ENCODE measurements at places on chromosomes 12 and 14.

DNA sequence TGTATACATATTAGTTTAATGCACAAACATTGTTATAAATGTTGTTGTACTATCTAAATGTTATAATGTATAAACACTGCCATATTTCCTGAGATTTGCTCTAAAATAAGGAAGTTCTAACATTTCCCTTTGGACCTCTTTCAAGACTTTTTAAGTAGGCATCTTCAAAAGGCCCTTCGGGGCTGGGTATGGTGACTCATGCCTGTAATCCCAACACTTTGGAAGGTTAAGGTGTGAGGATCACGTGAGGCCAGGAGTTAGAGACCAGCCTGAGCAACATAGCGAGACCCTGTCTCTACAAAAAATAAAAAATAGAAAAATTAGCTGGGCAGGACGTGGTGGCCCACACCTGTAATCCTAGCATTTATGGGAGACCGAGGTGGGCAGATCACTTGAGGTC lies 35.5 kb downstream of the FBLN5 start:
- no peak for ATAC-seq

- ATAC-seq = no peak
Measured at GRCh38 chr14:30869551-30870155, 4.7 kb upstream of the COCH start.

- no peak for ATAC-seq
Measured at GRCh38 chr14:34256223-34256622, 205.8 kb downstream of the SPTSSA start.

DNA sequence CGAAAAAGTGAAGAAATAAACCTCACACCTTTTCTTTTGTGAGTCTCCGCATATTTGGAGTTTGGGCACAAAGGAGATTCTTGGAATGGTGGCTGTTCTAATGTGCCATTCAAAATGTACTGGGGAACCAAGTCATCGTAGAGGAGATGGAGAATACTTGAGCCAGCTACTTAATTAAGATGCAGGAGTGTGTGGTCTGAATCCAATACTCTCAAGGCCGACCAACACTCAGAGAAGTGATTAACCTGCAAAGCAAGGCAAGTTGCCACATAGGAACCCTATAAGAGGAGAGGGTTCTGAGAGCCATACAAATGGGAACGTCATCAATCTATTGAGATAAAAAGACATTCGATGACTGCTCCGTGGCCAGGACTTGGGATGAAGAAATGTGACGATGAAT lies 446.7 kb downstream of the GLT1D1 start:
- ATAC-seq = no peak

DNA sequence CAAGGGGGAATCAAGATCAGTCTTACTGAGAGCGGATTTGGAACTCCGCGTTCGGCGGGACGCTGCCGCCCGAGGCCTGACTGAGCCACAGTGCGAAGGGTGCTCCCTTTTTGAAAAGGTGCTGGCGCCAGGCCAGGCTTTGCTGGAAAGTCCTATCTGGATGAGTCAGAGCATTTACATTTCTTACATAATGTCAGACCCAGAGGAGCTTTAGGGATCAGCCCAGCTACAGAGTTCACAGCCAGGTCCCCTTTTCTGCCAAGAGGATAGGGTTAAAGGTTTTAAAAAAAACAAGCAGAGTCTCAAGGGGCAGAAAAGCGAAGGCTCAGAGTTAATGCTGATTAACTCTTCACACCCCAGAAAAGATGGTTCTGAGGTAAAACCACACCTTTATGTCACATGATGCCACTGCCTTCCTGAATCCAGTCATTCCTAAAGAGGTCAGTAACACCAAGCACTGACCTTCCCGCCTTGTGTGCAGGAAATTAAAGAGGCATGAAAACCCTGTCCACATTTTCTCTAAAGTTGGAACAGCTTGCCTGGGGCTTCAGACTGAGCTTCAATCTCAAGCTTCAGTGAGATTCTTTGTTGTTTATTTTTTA lies 11.7 kb upstream of the FBXL14 start:
- ATAC-seq = peak; percentile 78

DNA sequence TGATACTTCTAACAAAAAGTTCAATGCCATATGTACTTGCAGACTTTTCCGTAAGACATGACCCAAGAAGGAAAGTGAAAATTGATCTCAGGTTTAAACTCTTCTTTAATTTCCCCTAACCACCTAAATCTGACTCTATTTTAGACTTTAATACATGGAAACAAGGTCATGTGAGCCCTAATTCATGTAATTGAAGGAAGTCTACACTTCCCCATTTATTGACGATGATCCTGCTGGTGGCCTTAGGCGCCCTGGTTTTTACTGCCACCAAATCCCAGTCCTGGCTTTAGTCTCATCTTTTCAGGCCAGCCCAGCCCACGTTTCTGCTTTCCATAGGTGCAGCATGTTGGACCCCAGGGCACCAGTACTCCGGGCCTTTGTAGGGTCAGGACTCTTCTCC lies 157.9 kb downstream of the PELI2 start:
- ATAC-seq = no peak

- ATAC-seq = no peak
Measured at GRCh38 chr14:94593376-94593748, 12.1 kb downstream of the SERPINA5 start.

DNA sequence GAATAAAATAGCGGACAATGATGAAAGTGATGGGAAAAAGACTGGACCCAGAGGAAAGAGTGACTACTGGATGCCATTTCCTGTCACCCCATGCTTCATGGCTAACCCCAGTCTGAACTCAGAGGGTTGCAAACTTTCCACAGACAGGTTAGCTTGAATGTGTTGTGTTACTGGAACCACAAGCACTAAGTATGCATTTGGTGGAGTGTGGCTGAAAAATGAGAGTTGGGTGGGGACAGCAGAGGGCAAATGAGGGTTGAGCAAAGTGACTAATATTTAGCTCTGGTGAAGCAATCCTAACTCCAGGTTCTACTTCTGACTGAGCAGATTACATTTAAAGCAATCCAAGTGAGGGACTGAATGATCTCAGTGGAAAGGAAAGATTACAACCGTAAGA lies 1.6 kb downstream of the SLC16A7 start:
- ATAC-seq = peak; percentile 72

GRCh38 chr12:107131832-107132616 lies 38.7 kb upstream of the CRY1 start:
- ATAC-seq = no peak

GRCh38 chr12:537772-538171 lies 78.0 kb downstream of the B4GALNT3 start:
- no peak for ATAC-seq

- ATAC-seq = peak; percentile 9
Measured at GRCh38 chr12:13000925-13001774, 1.1 kb upstream of the HEBP1 start.

DNA sequence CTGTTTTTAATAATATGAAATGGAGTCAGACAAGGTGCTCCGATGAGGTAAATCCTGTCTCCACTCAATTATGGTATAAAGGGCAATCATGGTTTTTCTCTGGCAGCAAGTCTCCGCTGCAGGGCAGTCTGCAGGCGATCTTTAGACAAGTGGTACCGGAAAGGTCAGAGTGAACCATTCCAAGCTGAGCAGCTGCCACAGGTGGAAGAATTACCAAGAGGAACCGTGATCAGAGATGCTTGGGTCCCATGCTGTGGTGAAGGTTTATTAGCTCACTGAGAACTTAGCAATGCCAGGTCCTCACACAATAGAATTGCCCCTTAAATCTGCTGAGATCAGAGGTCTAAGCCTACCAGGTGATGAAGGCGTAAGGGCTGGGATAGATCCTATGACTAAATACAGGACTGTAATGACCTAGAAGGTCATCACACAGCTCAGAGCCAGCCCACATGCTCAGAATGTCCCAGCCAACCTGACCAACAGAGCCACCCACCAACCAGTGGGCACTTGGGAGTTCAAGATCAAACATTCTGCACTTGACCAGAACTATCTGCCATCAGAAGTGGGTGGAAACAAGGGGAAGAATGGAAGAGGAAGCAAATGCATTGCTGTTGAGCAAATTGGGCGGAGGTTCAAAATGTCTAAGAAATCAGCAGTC lies 175.2 kb upstream of the BCL2L14 start:
- ATAC-seq = no peak

DNA sequence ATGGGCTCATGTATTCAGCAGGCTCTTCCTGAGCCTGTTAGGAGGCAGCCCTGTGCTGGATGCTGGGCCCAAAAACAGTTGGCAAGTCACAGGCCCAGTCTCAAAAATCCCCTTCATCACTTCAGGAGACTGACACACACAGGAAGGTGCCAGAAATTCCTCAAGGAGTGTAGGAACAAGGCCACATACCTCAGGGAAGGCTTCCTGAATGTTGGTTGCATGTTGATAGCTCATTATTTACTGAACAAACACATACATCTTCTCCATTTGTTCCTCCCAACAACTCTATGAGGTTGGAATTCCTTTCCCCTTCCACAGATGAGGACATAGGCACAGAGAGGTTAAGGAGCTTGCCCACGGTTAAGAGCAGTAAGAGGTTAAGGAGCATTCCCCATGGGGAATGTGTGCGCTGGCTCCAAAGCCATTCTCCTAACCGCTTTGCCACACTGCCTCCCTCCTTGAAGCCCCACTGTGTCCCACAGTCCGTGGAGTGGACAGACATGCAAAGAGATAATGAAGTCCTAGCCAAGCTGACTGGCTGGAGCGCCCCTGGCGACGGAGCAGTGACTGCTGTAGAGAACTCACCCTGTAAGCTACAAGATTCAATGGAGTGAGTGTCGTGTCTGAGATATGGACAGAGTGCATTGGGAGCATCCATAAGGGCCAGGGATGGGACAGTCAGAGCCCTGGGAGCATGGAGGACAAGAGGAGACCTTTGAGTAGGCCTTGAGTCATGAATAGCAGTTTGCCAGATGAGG lies 3.3 kb downstream of the HHIPL1 start:
- ATAC-seq = no peak

DNA sequence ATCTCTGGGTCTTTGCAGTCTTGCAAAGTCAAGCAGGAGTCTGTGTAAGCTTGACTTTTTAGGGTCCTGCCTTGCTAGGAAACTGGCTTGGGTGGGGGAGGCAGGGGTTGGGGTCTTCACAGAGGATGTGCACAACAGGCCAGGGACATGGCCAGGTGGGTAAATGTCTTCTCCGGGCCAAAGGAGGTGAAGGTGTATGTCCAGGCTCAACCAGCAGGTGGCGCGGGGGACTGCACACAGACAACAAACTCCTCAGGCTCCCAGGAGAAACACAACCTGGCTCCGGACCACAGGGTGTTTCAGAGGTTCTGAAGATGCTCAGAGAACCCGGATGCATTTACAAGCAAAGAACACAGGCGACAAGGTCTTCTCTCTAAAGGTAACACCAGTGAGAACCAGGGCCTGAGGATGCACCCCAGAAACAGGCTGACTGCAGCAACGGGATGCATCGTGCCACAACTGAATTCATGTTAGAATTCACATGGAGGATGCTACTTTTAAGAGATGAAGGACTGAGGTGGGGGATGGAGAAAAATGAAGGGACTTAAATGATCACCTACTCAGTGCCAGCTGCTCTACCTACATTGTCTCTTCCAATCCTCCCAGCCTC lies 56.0 kb downstream of the PLEKHG3 start:
- ATAC-seq = no peak

DNA sequence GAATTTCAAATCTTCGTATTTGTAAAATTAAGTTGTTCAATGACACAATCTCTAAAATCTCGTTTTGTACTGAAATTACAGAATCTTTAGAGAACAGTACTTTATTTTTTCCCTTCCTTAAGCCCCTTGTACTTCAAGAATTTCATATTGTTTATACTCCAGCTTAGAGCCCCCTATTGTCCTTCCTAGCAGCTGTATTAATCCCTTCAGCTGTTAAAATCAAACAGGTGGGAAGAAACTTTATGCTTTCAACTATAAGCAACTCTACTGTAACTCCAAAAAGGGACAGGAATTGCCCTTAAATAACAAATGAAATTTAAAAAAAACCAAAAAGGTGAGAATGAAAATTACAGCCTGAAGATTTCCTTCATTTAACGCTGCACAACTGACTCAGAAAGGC lies 1.7 kb downstream of the NACA start:
- no peak for ATAC-seq

GRCh38 chr14:71985538-71986189 lies 53.4 kb downstream of the RGS6 start:
- ATAC-seq = no peak

GRCh38 chr14:55712491-55712890 lies 132.5 kb downstream of the KTN1 start:
- no peak for ATAC-seq

- no peak for ATAC-seq
Measured at GRCh38 chr12:128026696-128027574, 240.0 kb upstream of the TMEM132C start.

GRCh38 chr12:132066345-132066685 lies 77.8 kb downstream of the DDX51 start:
- ATAC-seq = peak; percentile 53

GRCh38 chr14:71231521-71232393 lies 324.5 kb downstream of the PCNX1 start:
- no peak for ATAC-seq

GRCh38 chr12:118127867-118128266 lies 8.1 kb upstream of the PEBP1 start:
- no peak for ATAC-seq

DNA sequence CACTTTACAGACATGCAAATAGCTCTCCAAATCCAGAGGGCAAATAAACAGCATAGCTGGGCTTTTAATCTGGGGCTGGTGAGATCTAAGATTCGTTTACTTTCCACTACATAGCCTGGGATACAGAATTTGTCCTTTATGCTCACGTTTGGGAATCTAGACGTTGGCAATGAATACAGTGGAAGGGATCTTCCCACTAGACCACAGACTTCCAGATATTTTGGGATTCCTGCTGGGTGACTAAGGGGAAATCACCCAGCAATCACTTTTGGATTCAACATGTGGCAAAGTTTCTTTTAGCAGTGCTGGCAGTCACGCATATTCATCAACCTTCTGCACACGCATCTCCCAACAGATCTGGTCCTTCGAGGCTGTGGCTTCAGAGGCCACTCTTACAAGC lies 23.5 kb downstream of the APPL2 start:
- ATAC-seq = no peak
